Activated CD4-positive, CD25-positive, alpha-beta regulatory T cell treated with anti-CD3 and anti-CD28 coated beads, Interleukin-2, amount 50 U/mL, for 72 hours (primary cell): ENCODE measurements at places on chromosomes 2 and 18.

DNA sequence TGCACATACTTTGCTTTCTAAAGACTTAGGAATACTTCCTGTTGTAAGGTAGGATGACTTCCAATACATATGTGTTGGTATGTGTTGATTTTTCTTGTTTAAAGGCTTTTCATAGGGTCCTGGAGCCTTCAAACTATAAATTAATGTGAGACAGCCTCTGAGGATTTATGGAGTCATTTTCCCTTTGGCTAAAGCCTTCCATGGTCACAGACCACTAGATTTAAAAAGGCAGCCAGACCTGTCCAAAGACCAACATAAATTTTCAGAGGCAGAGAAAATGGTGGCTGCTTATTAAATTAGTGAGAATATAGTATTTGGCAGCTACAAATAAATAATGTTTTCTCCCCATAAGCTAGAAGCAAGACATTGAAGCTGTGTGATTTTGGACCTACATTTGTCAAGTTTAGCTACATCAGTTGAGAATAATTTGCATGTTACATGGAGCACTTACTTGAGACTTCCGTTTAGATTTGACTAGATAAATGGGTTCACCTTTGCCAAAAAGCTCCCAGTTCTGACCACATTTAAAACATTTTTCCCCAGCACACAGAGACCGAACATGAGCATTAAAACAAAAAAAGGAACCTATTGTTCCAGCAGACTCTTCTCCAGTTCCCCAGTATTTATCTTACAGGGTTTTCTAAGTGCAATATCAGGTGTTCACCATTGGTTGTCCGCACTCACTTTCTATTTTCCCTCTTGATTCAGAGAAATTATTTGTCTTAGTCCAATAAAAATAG is 402.9 kb downstream of the PARD3B start:
- DNase-seq, result no peak

DNA sequence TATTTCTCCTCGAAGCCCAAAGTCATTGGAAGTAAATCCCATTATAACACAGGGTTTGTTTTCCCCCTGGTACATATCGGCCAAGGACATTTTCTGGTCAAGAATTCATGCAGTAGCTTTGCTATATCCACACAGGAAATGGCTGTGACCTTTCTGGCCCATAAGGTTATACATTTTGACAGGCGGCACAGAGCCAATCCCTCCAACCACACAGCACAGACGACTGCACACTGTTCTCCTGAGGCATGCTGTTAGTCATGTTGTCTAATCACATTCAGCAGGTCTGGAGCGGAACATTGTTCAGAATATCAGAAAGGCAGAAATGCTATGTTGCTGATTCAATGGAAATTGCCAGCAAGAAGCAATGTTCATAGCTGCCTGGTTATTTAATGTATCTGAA is 742.3 kb upstream of the SLC8A1 start:
- no peak for DNase-seq

DNA sequence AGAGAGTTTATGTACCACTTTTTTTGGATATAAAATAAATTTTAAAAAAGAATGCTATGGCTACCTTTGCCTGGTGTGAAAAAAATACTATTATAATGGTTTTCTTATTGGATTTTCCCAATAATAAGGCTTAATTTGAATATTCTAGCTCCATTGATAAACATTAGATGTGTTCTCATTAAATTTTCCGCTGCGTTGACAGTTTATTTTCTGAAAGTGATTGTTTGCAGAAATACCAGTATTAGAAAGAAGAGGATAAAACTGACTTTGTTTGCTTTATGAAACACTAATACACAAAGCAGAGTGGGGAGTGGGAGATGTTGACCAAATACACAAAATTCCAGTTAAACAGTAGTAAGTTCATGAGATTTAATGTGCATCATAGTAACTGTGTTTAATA is 433.3 kb upstream of the TMEFF2 start:
- no peak for DNase-seq

DNA sequence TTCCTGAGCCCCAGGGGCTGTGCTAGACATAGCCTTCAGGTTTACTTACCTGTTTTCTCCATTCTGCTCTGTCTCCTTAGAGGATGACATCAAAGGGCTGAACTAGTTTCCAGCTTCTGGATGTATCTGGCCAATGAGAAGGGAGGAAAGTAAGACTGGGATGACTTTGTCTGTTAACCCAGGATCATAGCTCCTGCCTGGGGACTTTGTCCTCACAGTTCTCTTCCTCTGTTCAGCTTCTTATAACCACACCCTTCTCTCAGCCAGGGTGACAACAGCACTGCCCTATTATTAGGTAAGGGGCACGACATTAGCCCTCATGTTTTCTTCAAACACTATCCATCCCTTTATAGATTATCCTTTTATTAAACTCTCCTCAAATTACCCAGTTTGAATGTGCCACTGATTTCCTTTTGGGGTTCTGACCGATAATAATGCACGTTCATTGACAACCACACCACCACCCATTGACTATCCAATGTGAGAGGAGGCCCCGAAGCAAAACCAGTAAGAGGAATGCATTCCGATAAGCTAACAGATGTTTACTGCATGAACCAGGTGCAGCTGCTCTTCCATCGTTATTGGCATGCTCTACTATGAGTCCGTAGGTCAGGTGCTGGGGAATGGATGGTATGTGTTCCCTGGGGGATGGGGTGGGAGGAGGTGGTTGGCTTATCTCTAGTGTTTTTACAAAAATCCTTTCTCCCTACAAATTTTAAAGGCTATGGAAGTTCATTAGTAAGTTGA is 23.5 kb downstream of the TSN start:
- no peak for DNase-seq

- DNase-seq, result no peak
Observed at GRCh38 chr2:225496568-225496967, 97.1 kb downstream of the NYAP2 start.

DNA sequence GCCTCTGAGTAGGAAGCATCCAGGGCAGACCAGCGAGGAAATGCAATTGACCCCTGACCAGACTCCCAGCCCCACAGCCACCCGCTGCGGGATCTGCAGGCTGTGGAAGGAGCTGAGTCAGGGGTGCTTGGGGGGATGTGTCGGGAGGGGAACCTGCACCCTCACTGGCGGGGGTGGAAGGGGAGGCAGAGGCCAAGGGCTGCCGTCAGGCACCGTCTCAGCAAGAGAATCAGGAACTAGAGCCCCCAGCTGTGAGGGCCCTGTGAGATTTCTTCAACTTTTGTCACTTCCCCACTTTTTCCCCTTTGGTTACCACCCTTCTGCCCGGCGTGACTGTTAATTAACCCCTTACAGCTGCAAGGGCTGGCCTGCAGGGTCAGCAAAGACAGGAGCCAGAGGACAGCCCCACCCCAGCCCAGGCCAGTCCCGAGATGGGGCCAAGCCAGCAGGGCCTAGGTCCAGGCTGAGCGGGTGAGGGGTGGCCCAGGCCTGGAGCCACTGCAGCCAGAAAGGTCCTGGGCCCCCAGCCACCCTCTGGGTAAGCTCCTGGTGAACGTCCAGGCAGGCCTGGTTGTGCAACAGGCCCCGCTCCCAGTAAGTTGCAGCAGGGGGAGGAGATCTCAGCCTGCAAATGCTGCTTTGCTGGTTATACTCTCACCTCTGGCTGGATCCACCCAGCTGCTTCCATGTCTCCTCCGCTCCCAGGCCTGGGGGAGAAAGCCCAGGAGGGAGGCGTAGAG is 147.0 kb upstream of the ID2 start:
- no peak for DNase-seq

DNA sequence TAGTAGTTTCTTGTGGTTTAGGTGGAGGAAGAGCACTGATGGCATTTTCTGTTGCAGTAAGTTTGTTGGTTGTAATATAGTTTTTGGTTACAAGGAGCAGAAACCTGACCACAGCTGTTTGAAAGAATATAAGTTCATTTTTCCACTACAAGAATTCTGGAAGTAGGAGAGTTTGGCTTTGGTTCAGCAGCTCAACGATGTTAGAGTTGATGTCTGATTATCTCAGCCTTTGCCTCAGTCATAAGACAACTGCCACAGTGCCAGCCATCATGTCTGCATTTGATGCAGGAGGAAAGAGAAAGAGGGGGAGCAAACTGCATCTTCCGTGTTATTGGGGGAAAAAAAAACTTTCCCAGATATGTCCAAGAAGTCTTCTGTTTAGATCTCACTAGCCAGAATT is 119.1 kb downstream of the LYPD1 start:
- no peak for DNase-seq

DNA sequence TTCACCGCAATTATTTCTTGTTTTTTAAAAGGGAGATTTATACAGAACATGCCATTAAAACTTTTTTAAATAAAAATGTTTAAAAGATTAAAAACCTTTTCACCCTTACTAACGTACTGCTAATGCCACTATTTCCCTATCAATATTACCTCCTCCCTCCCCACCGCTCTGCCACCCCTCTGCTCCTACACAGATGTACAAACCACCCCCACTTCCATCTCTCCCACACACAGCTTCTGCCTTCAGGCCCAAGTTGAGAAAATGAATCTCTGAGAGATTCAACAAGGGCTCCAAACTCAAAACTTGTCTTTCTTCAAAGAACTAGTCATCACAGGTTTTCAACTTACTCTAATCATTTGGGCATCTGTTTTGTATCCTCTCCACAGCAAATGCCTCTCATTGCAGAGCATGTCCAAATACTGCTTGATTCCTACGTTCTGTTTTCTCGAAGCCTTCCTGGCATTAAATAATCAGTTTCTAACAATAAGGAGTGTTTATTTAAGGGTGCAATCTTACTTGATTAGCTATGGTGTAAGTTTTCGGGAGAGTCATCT is 32.1 kb downstream of the FARSB start:
- DNase-seq, result no peak

- no peak for DNase-seq
Observed at GRCh38 chr2:203246646-203247045, 7.8 kb downstream of the CYP20A1 start.

- no peak for DNase-seq
Observed at GRCh38 chr2:19933351-19933981, 31.7 kb upstream of the TTC32 start.

DNA sequence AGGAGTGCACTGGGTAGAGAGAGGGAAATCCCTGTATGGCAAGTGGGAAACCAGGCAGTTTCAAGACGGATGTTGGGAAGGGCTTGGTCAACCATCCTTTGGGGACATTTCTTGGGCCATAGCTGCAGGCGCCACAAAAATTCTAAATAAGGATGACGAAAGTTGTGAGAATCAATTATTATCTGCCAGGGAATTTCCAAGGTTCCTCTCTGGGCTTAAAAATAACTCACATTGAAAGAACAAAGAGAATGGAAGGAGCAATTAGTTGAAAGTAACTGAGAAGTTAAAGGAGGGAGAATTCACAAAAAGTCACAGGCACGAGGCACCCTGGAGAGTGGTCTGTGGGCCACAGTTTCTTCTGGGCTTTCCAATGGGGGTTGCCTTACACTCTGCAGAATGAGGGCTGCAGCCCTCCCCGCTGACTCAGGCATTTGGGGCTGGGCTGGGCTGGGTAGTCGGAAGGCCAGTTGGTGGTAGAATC is 195.7 kb downstream of the SMAD7 start:
- DNase-seq, result no peak

DNA sequence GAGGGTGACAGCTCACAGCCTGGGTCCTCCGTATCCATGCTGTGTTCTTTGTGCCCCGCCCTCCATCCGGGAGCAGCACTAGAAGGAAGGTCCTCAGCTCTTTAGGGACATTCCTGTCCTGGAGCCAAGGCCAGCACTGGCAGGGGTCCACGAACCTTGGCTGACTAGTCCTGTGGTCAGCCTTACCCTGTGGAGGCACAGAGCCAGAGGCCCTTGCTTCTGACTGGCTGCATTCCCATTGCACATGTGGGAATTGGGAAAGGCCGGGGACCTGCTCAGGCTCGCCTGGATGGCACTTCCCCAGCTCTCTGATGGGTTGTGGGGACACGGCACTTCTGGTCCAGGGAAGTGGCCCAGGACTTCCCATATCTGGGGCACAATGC is 24.9 kb upstream of the RHOB start:
- DNase-seq, result no peak

DNA sequence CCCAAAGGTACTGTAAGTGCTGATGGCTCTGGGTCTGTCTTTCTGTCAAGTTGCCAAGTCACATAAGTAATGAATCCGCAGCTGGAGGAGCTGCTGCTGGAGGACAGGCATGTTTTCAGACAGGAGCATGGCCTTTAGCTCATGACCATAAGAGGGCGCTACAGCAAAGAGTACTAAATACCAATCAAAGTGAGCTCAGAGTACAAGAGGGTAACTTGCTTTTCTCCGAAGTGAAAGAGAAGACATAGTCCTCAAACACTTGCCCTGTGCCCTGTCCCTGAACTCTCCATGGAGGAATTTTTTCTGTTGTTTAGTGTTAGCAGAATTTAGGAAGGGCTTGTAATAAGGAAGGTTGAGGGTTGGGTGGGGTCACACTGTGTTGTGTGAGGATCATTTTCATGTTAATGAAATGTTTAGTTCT is 58.0 kb upstream of the EML6 start:
- no peak for DNase-seq

- no peak for DNase-seq
Observed at GRCh38 chr2:20806286-20806685, 16.6 kb downstream of the LDAH start.

- no peak for DNase-seq
Observed at GRCh38 chr2:10169581-10169980, 47.0 kb downstream of the RRM2 start.

DNA sequence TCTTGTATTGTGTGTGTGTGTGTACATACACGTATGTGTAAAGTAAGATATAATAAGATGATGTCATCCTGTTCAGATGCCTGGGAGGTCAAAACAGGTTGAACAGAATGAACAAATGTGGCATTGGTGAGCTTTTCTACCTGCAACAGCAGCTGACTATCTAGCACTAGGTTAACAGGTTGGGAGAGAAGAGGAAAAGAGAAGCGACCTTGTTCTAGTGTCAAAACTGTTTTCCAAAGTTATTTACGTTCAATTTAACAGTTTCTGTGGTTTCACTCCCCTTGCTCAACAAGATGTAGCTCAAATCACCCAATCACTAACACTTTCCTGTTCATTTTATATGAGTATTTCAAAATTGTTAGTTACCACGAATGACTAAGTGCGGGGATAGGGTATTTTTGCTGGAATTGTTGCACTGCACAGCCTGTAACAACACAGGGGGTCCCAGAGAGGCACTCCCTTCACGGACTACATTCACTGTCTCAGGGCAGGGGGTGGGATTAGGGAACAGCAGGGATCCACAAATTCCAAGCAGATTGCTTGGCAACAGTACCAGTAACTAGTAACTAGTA is 67.5 kb upstream of the DTNB start:
- DNase-seq, result no peak

GRCh38 chr2:16882706-16883105 is 217.1 kb upstream of the CYRIA start:
- DNase-seq, result no peak

DNA sequence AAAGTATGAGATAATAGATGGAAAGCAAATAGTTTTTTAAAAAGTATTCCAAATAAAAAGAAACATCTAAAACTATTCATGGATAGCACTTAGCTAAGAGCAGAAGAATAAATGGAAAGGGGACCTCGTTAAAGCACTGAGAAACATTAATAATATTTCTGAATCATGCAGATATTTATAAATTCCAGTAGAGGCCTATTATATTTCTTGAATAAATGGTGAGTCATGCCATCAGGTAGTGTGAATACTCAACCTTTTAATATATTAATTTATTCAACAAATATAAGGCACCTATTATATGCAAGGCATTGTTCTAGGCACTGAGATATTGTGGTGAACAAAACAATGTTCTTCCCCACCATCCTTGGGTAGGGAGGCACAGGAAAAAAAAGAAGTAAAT is 53.8 kb downstream of the ICA1L start:
- DNase-seq, result no peak
